Transverse colon (tissue), 4 donors: ENCODE measurements at places on chromosomes 5 and 9. TPM values are rescaled to one million over a fixed set of nuclear protein-coding genes. Genes with fewer than 3 reads are reported as not detected.

DNA sequence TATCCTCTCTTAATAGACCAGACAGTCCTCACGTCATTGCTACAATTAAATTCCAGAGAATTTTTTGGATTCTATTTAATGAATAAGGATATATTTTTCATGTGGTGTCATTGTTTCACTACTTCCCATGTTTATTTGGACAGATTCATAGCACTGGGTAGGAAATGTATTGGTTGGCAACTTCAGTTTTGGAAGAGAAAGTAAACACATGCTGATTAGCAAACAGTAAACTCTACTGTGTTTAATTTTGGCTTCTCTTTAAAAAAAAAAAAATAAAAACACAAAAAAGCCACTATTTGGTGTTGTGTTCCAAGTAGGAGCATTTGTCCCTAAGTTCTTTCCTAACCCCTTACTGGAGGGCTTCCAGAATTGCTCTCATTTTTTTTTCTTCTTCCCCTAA, 77.3 kb downstream of the NFIB start:
- DNase-seq, result no peak

DNA sequence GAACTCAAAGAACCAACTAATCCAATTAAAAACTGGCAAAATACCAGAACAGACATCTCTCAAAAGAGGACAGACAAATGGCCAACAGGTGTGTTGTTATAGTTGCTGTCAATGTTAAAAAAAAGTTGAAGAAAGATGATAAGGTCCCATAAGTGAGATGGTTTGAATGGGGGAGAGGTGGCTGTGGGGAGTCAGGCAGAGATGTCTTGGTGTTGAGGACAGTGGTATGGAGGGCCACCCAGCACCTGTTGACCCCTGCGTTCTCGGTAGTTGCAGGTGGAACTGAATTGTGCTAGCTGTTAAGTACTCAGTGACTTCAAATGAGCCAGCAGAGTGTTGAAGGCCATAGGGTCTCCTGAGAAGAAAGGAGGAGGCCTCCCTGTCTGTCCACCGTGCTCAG, 55.9 kb upstream of the PITX1 start:
- no peak for DNase-seq

GRCh38 chr5:103840600-103840999, 278.0 kb upstream of the NUDT12 start:
- no peak for DNase-seq

- DNase-seq, result no peak
Observed at GRCh38 chr5:79505138-79505537, 8.8 kb downstream of the HOMER1 start.

The GMCL2 gene
- not detected for total RNA-seq

The RPP25L gene
- total RNA-seq, result 35.6 TPM
